ENCODE measurements at places on chromosomes 16 and 17. TPM values are rescaled to one million over a fixed set of nuclear protein-coding genes. Genes with fewer than 3 reads are reported as not detected.

DNA sequence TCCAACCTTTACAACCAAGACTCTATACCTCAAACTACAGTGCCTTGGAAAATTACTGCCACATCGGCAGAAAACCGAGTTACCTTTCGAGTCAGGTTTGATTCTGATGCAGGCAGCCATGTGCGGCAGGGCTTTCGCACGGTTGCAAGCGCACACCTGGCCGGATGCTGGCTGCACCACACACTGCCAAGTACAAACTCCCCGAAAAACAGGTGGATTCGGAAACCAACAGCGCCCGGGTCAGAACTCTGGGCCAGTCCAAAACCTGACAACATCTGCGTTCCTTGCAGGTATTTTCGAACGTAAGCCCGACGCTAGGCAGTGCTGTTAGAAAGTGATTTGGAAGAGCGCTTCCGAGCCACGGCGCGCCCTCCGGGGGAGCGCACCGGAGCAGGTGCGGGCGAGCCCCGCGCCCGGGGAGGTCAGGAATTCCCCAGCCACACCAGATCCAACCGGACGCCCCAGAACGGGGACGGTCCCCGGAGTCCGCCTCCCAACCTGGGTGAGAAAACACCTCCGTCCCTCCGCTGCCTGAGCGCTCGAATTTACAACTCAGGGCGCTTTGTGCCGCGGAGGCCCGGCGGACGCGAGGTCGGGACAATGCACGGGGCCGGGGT is 1.2 kb downstream of the USP7 start:
- peak; percentile 16 for DNase-seq

LRRC75A gene
- 1.1 TPM for total RNA-seq

- no peak for DNase-seq
Observed at GRCh38 chr16:35296962-35297653, 1837.7 kb downstream of the TP53TG3F start.

- DNase-seq: no peak
Observed at GRCh38 chr16:56741399-56741798, 11.5 kb downstream of the NUP93 start.

DNA sequence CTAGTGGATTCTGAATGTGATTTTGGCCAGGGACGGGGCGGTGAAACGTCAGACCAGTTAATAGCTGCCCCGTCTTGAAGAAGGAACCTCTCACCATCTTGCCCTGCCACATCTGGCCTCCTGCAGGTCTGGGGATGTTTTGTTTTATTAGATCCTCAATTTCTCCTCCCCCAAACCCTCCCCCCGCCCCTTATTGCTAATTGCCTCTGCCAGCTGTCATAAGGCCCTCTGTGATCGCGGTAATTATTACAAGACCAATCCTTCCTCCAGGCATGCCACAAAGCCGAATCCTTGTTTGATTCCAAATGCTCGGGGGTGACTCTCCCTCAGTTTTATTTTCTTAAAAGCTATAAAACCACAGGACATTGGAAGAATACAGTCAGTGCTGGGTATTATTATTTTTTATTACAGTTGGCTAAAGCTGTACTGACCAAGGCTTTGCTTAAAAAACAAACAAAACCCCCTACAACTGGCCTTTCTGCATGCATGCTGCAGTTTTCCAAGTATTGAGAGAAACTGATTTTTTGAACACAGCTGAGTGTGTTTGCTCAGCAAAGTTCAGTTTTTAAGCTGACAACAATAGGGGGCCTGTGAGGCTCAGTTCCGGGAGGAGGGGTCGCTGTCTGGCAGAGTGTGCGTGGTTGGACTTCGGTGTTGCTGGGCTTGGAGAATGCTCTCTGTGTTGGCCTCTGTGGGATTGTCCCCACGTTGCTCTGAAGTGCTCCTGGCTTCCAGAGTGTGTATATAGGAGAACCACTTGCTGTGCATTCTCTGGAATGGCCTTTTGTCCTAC is 1.7 kb downstream of the KSR1 start:
- DNase-seq: peak; percentile 42

NTN1 gene
- total RNA-seq: not detected

GRCh38 chr16:69118994-69119393 is 13.4 kb downstream of the CHTF8 start:
- DNase-seq: no peak

GRCh38 chr17:82938486-82938872 is 98.7 kb upstream of the ZNF750 start:
- no peak for DNase-seq

FADS6 gene
- total RNA-seq: not detected

TBC1D10B gene
- 25.6 TPM for total RNA-seq

DNA sequence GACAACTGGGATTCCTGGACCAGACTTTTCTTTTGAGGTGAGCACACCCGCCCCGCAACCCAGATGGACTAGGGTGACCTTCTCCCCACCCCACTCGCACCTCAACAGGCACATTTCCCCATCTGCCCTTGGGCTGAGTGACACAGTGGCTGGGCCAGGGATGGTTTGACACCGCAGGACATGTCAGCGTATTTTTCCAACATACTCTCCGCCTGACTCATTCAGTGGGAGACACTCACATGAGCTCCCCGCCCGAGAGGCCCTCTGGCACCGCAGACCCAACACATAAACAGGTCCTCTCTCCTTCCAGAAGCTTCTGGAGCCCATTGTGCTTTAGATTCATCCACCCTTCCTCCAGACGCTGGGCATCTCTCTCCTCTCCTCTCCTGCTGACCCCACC is 69.4 kb downstream of the ZDHHC7 start:
- peak; percentile 89 for DNase-seq

GRCh38 chr17:14387036-14387435 is 86.2 kb downstream of the HS3ST3B1 start:
- DNase-seq: no peak

- DNase-seq: no peak
Observed at GRCh38 chr17:32943206-32943605, 15.3 kb downstream of the TMEM98 start.

- no peak for DNase-seq
Observed at GRCh38 chr17:2388683-2389055, 12.2 kb downstream of the MNT start.

- no peak for DNase-seq
Observed at GRCh38 chr17:61253362-61253761, 146.3 kb upstream of the TBX2 start.

LGALS3BP gene
- total RNA-seq: 1,162 TPM

- no peak for DNase-seq
Observed at GRCh38 chr17:14353861-14354474, 53.1 kb downstream of the HS3ST3B1 start.

SPATA2L gene
- total RNA-seq: 10.9 TPM

TMC8 gene
- total RNA-seq: not detected

RNF151 gene
- total RNA-seq: not detected

- no peak for DNase-seq
Observed at GRCh38 chr17:15351478-15351840, 10.1 kb upstream of the TEKT3 start.

- no peak for DNase-seq
Observed at GRCh38 chr16:51450909-51451308, 299.8 kb upstream of the SALL1 start.

DNA sequence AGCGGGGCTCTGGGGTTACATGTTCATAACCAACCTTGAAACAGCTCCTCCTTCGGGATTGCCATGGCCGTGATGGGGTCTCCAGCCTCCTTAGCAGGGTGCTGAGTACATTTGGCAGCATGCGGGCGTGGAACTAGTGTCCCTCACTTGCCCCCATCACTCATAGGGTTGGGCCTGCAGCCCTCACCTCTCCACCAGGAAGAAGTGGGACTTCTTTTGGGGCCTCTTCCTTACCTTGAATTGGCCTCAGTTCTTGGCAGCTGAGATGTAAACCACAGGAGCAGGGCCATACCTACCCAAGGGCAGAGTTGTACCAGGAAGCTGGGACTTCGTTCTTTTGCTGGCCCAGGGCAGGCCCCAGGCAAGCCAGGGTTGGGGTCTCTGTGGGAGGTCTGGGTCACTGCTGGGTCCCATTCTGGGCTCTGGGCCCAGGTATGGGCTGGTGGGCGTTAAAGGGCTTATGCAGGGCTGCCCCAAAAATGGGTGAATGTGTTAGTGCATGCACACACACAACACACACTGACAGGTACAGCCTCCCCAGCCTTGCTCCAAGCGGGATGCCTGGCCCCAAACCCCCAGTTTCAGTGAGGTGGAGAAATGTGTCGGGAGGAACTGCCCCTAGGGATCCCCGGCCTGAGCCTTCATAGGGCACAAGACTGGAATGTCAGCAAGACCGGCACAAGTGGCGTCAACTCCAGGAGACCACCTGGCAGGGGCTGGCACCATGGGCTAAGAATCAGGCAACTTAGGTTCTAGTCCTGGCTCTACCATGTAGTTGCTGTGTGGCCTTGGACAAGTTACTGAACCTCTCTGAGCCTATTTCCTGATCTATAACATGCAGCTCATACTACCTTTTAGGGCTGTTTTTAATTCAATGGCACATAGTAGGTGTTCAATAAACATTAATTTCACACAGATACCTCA is 3.9 kb upstream of the KRT15 start:
- DNase-seq: peak; percentile 67

CCDC40 gene
- 1.3 TPM for total RNA-seq

APOBR gene
- total RNA-seq: not detected

GRCh38 chr17:43880420-43880991 is 26.8 kb downstream of the MPP2 start:
- DNase-seq: peak; percentile 25

GRCh38 chr17:11300738-11301137 is 59.7 kb downstream of the SHISA6 start:
- DNase-seq: no peak

DNA sequence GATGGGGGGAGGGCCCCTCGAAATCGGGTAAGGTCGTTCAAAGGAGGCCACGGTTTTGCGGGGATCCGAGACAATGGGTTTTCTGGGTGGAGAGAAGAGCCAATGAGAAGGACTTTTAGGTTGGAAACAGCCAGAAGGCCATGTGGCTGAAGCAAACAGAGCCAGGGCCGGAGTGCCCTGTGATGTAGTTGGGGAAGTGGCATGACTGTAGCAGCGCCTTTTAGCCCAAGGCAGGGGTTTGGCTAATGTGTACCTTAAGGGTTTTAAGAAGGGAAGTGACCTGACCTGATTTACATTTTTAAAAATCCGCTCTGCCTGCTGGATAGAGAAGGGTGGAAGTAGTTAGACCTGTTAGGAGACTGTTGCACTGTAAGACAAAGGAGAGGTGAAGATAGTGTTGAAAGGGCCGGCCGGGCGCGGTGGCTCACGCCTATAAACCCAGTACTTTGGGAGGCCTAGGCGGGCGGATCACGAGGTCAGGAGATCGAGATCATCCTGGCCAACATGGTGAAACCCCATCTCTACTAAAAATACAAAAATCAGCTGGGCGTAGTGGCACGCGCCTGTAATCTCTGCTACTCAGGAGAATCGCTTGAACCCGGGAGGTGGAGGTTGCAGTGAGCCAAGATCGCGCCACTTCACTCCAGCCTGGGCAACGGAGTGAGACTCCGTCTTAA is 1.0 kb downstream of the LYRM1 start:
- peak; percentile 50 for DNase-seq

DNA sequence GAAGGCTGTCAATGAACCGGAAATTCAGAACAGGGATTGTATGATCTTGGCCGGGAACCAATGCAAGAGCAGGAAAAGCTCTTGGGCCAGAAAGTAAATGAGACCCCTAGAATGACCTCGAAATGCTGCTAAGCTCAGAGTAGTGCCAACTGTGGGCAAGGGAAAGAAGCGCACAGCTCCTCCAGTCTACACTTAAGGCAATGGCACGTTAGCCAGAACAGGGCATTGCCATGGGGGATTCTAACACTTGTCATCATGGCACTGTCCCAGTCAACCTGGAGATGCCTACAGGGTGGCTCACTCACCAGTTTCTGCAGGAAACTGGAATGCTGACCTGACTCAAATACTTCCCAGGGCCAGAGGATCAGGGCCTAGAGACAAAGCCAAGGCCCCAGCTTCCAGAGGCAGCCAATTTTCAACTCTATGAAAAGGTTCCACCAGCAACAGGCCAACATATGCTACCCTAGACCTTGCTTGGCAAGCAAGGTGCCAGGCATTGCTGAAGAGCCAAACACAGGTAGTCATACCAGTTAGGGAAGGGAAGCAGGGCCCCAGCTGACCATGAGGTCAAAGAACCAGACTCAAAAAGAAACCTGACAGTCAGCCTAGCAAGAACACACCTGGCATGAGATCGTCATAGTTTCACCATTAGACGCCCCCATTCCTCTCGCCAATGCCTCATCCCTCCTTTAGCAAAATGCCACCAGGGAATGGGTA is 34.9 kb downstream of the ARHGAP17 start:
- peak; percentile 90 for DNase-seq

- DNase-seq: no peak
Observed at GRCh38 chr16:8568231-8568617, 22.1 kb downstream of the TMEM114 start.

DNA sequence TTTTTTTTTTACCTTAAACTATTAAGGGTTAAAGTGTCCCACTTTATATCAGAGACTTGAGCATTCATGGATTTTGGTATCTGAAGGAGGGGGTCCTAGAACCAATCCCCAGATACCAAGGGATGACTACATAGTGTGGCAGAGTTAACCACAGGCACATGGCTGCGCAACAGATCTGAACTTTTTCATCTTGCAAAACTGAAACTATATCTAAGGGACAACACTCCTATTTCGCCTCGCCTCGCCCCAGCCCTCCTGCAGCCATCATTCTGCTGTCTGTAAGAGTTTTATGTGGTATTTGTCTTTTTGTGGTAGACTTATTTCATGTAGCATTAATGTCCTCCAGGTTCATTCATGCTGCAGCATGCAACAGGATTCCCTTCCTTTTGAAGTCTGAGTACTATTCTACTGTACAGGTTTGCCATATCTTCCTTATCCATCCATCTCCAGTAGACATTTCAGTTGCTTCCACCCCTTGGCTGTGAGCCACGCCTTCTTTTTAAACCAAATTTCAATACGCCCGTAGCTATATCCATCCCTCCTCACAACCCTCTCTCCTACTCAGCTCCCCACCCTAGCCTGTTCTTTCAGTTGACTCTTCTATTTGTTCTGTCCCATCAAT is 53.2 kb downstream of the AMFR start:
- no peak for DNase-seq

GRCh38 chr16:6481894-6482293 is 850.8 kb upstream of the RBFOX1 start:
- DNase-seq: no peak

DNA sequence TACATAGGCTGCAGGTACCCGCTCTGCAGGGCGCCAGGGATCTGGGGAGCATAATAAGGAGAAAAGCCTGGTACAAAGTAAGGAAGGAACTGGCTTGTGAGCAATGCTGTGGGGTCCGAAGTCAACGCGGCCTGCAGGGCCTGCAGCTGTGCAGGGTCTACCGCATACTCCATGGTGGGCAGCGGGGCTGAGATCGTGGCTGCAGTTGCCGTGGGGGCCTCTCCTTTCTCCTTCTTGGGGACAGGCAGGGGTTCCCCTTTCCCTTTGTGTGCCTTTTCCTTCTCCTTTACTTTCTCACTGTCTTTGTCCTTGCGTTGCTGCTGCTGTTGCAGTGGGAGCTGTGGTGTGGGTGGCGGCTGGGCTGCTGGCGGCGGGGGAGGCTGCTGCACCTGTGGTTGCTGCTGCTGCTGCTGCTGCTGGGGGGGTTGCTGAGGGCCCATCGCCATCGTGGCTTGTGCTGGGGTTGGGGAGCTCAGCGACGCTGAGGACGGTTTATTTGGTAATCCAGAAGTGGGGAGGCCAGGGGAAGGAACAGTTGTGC is 259.6 kb downstream of the ZFHX3 start:
- no peak for DNase-seq

GRCh38 chr17:83191388-83192160 is 112.2 kb downstream of the METRNL start:
- DNase-seq: no peak
